Pons (tissue), 1 donor: ENCODE measurements at places on chromosomes 5 and 9.
A peak's percentile ranks its signal among the peaks of the same experiment; 100 is the strongest.

GRCh38 chr9:131545786-131546335 is 538 bp downstream of the PRRT1B start:
- DNase-seq, result no peak

GRCh38 chr5:51650824-51651223 is 267.6 kb downstream of the ISL1 start:
- DNase-seq, result no peak

- no peak for DNase-seq
Observed at GRCh38 chr5:145775411-145775810, 59.7 kb downstream of the PRELID2 start.

- DNase-seq, result no peak
Observed at GRCh38 chr5:79886925-79887655, 104.0 kb downstream of the MTX3 start.

DNA sequence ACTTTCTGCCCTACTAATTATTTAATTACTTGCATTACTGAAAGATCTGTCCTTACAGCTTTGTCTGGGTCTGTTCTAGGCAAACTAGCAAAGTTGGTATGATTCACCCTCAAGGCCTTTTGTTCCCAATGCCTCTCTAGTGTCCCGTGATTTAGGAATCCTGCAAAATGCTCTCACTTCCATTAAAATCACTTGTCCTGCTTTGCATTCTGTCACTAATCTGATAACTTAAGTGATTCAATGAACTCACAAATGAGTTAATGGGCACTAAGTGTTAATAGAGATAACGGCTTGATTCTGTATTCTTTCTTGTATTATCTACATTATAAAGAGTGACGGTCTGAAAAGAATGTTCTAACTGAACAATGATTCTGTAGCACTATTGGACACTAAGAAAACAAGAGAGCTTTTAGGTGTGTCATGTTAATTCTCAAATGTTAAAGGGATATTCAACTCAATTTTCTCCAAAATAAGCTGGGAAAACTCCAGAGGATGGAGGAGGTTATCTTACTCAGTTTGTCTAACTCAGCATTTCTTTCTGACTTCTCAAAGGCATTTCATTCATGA is 697.3 kb downstream of the CETN3 start:
- no peak for DNase-seq

DNA sequence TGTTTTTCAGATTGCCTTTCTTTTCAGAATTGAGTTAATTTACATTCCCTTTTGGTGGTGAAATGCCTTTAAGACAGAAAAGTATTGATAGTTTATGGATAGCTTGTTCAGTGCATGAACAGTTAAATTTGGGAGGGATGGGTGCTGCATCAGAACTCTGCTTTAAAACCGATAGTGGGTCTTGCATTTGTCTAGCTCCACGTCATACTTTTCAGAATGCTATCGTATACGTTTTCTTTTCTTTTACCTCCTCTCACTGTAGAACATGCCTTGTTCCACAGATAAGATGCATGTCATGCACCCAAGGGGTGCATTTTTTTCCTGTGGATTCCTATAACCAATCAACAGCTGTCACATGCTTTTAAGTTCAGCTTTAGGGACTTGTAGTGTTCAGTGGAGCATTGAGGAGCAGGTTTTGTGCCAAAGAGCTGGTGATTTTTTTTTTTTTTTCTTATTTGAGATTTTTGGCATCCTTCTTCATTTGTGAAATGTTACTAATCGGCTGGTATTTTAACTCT is 2.3 kb downstream of the SLC44A1 start:
- peak; percentile 77 for DNase-seq

DNA sequence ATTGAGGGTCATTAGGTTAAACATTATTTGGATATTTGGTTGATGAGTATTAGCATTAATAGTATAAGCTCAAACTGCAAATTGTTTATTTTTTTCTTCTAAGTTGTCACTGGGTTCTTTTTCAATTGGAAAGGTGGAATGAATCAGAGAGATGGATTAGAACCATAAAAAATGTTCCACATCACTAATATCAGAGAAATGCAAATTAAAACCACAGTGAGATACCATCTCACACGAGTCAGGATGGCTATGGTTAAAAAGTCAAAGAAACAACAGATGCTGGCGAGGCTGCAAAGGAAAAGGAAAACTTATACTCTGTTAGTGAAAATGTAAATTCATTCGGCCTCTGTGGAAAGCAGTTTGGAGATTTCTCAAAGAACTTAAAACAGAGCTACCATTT is 122.8 kb downstream of the CCDC192 start:
- no peak for DNase-seq

GRCh38 chr5:179427676-179428056 is 82.4 kb upstream of the ADAMTS2 start:
- DNase-seq, result no peak

GRCh38 chr9:33748633-33749304 is 46.6 kb upstream of the PRSS3 start:
- DNase-seq, result no peak

GRCh38 chr5:6722015-6722414 is 8.8 kb downstream of the TENT4A start:
- DNase-seq, result peak; percentile 25

GRCh38 chr9:89899573-89899972 is 294.8 kb downstream of the GADD45G start:
- no peak for DNase-seq

DNA sequence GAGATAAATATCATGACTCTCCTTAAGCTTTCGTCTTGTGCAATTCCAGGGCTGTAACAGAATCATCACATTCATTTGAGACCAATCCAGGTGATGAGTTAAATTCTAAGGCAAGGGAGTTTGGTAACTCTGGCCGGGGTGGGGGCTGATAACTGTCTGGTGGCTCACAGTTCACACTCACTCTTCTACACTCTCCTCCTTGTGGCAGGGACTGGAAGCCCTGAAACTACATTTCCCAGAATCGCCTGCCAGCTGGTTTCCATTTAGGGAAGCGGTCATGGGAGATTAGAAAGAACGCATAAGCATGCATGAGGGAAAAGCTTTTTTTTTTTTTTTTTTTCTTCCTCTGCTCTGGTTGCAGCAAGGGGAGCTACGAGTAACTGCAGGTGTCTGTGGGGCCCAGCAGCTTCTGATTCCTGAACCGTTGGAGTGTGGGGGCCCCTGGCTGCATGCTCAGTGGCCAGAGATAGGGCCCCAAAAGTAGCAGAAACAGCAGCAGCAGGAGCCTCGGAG is 154.8 kb upstream of the TBC1D2 start:
- DNase-seq, result peak; percentile 34

GRCh38 chr9:94576131-94576530 is 17.5 kb downstream of the FBP2 start:
- no peak for DNase-seq

DNA sequence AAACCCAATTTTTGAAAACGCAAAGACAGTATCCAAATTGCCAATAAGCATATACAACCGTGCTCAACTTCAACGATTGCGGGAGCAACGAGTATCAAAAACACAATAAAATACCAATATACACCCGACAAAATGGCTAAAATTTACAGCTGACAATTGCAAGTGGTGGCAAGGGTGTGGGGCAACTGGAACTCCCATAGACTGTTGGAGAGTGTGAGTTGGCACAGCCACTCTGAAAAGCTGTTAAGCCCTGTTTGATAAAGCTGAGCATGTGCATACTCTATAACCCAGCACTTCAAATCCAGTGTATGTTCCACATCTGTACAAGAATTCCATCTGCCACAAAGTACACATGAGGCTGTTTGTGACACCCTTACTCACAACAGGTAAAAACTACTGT is 20.3 kb upstream of the NKD2 start:
- no peak for DNase-seq

DNA sequence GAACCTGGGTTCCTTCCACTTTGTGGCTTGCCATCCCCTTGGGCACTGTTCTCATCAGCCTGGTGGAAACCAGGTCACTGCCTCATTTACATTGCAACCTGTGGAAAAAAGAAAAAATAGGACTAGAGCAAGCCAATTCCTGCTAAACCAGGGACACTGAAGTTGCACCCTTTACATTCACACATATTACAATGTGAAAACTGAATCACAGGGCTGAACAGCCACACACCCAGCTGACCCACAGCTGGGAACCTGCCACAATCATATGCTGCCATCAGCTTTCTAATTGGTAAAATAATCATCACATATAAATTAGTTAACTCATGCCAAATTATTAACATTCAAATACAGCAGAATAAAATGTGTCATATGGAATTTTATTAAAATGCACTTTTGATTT is 94.5 kb downstream of the CDH6 start:
- DNase-seq, result no peak

GRCh38 chr5:157680239-157680638 is 8.9 kb downstream of the C5orf52 start:
- DNase-seq, result no peak

- DNase-seq, result no peak
Observed at GRCh38 chr9:137789295-137789895, 88.2 kb upstream of the CACNA1B start.
